ENCODE measurements at places on chromosomes 6 and 20.

- DNase-seq: no peak
These were observed 35.2 kb downstream of the SLC22A1 start for GRCh38 chr6:160156842-160157241.

- no peak for DNase-seq
These were observed 244.2 kb upstream of the RIMS1 start for GRCh38 chr6:71642120-71642519.

GRCh38 chr6:56387621-56388414 is 140.4 kb upstream of the COL21A1 start:
- peak; percentile 13 for DNase-seq

GRCh38 chr6:21033084-21033483 is 498.8 kb downstream of the CDKAL1 start:
- DNase-seq: no peak

All from foreskin keratinocyte (primary cell).